ENCODE measurements at places on chromosomes 11 and 22.

DNA sequence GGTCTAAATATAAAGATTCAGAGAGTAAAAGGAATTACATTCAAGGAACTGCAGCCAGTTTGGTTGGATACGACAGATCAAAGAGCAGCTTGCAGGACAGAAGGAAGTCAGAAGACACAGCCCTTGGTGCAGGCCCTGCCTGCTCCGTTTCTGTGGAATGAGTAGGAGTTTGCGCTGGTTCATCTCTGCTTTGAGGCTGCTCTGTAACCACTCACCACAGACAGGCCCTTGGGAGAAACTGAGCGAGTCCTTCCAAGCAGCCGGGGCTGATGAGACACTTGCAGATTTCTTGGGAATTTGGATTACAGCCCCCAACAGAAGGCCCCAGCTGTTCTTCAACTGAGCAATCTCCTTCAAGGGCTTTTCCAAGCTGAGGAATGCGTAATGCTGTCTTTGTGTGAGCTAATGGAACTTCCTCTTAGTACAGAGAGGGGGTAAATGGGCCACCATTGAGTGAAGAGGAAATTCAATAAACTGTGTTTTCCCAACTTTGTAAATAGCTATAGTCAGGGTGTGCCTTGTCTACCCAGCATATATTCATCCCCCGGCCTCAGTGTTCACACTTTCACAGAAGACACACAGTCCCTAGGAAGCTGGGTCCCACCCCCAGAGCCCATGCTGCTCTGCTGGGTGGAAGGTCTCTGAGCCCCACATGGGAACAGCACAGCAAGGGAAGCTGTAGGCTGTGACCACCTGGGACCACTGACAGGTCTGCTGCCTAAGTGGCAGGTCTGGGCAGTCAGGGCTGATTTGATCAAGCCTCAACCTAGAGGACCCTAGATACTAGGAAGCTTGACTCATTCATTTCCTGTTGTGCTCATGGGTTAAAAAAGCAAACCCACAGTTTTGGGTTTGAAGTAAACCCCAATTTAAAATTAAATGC lies 16.6 kb downstream of the IL10RA start:
- no peak for DNase-seq

- DNase-seq: no peak
Observed at GRCh38 chr11:64161037-64161436, 4.9 kb downstream of the MACROD1 start.

DNA sequence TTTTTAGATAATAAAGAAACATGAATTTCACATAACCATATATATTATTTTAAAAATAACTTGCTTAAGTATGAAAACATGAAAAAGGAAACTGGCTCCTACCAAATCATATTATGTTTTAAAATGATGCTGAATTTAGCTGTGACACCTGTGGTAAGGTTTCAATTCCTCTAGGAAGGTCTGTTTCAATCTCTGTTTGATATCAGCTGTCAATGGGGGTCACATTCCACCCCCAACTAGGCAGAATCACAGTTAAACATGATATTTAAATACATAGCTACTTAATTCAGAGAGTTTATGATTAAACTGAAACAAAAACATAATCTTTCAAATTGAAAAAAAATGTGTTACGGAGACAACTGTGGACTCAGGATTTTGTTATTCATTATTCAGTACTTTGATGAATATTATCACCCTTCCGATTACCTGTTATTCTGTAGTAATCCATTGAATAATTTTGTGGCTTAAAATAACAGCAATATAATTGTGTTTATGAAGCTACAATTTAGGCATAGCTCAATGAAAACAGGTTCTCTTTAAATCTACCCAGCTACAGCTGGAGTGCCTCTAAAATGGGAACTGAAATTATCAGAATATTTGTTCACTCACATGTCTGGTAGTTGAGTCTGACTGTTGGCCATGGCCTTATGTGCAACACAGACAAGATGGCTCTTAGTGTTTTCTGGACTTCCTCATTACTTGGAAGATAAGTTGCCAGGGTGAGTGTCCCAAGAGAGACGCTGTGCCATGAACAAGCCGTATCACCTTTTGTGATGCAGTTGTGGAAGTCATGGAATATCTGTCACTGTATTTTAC lies 244.6 kb upstream of the ANO3 start:
- DNase-seq: no peak

DNA sequence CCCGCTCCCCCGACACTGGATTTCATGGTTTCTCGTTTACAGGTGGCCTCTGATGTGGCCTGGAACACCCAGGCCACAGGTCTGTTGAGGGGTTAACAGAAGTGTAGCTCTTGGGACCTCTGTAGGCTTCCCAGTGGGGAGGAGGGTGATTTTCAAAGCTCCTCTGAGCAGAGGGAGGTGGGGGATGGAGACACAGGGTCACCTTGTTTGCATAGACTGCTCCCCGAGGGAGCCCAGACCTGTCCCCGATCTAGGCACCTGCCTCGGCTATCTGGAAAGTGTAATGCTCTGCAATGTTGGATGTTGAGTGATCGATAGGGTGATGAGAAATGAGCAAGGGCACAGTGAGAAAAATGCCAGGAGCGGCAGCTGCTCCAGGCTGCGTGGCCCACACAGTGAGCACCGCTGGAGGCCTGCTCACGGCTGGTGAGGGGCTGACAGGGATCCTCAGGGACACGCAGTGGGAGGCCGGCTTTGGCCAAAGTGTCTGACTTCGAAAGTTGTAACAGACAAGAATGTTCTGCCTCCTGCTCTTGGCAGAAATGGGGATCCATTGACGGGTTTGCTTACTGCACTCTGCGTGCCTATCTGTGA lies 594.1 kb downstream of the BRD1 start:
- no peak for DNase-seq

GRCh38 chr11:18650859-18651557 lies 16.9 kb upstream of the SPTY2D1 start:
- peak; percentile 28 for DNase-seq

DNA sequence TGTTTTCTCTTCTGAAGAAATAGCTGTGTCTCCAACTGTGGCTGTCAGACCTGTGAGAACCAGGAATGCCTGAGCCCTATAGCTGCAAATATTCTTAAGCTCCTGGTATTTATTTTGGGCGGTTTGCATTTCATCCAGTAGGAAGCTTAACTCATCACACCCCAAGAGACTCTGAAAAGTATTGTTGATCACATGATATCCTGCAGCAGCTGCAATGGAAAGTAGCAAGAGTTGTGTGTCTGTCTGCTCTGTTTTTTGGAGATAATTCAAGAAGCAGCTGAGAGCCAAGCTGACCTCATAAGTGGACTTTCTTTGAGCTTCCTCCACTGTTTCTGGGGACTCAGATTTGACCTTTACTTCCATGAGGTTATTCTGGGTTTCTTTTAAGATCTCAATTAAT lies 36.4 kb upstream of the MRPL17 start:
- no peak for DNase-seq

GRCh38 chr22:17518406-17518805 lies 44.9 kb upstream of the SLC25A18 start:
- DNase-seq: no peak

- DNase-seq: no peak
Observed at GRCh38 chr11:69981119-69981784, 96.9 kb upstream of the ANO1 start.

GRCh38 chr11:59891781-59892181 lies 13.2 kb downstream of the OOSP3 start:
- no peak for DNase-seq

DNA sequence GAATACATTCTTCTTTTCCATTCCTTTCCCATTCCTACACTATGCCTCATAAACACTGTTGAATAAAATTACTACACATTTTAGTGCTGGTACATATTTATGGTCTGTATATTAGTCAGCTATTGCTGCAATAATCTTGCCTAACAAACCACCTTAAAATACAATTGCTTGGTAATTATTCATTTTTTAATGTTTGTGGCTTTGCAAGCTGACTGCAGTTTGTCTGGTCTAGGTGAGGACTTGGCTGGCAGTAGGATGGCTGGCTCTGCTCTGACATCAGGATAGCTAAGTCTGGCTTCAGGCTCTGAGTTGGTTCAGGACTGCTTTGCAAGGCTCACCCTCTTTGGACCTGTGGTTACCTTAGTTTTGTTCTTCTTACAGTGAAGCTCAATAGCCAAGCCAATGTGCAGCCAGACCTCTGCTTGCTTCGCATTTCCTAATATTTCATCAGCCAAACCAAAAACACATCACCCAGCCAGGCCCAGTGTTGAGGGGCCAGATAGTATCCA lies 913.4 kb upstream of the RAG2 start:
- no peak for DNase-seq
